ENCODE measurements at places on chromosomes 1 and 21. TPM values are rescaled to one million over a fixed set of nuclear protein-coding genes. Genes with fewer than 3 reads are reported as not detected.

DNA sequence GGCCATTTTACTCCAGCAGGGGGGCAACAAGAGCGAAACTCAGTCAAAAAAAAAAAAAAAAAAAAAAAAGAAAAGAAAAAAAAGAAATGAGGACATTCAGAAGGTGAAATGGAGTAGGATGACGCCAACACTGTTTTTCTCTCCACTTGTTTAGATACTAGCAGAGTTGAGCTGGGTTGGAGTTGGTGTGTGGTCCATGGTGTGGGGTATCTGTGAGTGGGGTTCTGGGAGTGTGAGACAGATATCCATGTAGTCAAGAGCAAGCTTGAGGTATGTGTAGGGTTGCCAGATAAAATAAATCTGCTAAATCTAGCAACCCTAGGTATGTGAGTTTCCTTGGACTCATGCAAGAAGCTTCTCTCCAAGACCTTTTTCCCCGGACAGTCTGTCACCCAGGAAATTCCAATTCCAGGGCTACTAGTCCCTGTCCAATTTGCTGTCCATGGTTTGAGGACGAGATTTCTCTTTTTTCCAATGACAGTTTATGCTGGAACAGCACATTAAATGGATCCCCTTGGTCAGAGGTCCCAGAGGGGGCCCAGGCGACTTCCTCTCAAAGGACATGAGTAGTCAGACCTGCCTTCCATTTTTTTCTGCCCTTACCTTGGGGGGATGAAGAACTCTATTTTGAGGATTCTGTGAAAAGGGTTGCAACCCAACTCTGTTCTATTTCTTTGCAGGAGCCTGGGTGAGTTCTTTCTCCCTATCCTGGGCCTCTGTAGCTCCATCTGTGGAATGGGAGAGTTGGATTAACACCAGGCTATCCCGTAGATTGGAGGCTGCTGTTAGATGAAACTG lies 2.1 kb upstream of the FOXD2 start:
- DNase-seq = no peak

- DNase-seq = no peak
These were observed 131.6 kb downstream of the BEND5 start for GRCh38 chr1:48644905-48645605.

DNA sequence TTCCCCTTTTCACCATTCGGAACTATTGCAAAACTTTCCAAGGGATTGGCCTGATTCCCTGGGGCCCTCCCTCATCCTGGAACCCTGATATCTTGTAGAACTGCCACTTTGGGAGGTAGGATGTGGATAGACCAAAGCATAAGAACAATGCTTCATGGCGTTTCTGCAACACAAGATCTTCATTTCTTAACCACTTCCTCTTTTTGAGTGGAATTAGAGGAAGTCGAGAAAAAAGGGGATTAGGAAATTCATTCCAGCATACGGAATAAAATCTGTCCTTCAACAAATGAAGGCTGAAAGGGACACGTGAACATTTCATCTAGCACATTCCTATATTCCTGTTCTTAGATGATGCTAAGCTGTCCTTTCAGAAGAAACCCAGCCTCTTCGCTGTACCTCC lies 149.3 kb downstream of the HUNK start:
- no peak for DNase-seq

GRCh38 chr1:18293291-18293690 lies 185.7 kb downstream of the IGSF21 start:
- DNase-seq = no peak

GRCh38 chr1:240295811-240296210 lies 204.1 kb downstream of the FMN2 start:
- DNase-seq = no peak

Gene GPR61
- 0.13 TPM for total RNA-seq
